ENCODE measurements at places on chromosomes 5 and 9. TPM values are rescaled to one million over a fixed set of nuclear protein-coding genes. Genes with fewer than 3 reads are reported as not detected.

DNA sequence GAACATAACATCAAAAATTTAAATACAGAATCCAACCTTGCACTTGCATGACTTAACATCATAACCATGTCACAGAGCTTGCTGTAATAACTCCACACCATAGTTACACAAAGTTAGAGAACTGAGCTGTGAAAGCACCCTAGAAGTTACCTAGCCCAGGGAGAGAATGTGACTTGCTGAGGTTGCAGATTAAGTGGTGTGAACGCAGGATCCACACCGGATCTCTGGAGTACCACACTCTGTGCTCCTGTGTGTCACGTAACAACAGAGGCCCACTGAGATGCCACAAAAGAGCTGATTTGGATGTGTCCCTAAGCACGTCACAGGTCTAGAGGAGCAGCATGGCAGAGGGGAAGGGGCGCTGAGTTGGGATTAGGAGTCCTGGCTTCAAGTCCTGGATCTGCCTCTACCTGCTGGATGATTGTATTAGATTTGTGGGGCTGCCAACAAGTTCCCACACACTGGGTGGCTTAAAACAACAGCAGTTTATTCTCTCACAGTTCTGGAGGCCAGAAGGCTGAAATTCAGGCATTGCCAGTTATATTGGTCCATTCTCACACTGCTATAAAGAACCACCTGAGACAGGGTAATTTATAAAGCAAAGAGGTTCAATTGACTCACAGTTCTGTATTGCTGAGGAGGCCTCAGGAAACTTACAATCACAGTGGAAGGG, 213.3 kb upstream of the TBC1D2 start:
- DNase-seq: no peak

- no peak for DNase-seq
Measured at GRCh38 chr5:132629230-132629944, 28.6 kb upstream of the IL13 start.

GRCh38 chr9:114697951-114698351, 16.0 kb upstream of the TEX48 start:
- DNase-seq: no peak

GRCh38 chr9:104177003-104177611, 83.0 kb downstream of the SMC2 start:
- DNase-seq: no peak

DNA sequence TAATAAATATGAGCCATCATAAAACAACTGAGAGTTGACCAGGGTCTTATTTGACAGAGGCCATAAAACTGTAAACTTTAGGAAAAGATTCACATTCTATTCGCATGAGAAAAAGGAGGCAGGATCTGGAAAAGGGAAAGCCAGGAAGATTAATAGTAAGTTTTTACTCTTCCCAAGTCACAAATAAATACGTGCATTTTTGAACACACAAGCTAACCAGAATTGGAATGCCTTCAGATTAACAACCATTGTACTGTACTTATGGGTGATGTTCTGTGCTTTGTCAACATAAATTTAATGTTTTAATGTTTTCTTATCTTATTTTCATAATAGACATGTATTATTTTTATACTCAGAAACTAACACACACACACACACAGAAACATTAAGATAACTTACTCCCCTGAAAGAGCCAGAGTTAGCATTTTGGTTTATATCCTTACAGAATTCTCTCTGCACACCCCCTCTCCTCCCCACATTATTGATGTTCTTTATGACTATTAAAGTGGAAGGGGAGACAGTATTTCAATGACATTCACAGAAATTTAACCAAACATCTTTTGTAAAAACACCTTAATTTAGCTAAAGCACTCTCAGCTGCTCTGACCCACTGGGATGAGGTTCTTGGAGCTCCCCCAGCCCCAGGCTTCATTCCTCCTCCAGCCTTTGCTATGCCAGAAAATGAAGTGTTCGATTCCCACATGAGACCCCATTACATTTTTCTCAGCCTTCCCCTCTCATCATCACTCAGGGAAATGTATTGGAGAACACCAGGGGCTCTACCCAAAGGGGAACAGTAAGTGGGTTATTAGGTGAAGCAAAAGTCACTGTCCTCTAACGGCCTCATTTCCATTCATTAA, 155.5 kb downstream of the ESM1 start:
- DNase-seq: no peak

DNA sequence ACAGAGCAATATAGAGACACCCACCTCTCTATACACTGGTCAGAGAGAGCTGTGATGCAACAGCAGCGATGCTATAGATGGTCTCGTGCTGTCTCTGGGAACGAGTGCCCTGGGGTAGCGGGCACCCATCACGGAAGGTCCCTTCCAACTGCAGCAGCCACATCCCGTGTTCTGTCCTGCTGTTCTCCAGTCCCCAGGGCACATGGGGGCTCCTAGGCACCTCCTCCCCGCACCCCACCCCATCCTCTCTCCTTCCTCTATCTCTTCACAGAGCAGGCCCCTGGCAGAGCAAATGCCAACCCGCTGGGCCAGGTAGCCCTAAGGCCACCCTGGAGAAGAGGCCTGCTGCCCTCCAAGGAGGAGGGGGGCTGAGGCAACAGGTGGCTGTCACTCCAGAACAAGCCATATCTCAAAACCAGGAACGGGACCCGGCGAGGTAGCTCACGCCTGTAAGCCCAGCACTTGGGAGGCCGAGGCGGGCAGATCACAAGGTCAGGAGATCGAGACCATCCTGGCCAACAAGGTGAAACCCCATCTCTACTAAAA, 8.2 kb downstream of the FIBCD1 start:
- no peak for DNase-seq

GRCh38 chr9:134640506-134641172, 964 bp upstream of the COL5A1 start:
- DNase-seq: no peak

DNA sequence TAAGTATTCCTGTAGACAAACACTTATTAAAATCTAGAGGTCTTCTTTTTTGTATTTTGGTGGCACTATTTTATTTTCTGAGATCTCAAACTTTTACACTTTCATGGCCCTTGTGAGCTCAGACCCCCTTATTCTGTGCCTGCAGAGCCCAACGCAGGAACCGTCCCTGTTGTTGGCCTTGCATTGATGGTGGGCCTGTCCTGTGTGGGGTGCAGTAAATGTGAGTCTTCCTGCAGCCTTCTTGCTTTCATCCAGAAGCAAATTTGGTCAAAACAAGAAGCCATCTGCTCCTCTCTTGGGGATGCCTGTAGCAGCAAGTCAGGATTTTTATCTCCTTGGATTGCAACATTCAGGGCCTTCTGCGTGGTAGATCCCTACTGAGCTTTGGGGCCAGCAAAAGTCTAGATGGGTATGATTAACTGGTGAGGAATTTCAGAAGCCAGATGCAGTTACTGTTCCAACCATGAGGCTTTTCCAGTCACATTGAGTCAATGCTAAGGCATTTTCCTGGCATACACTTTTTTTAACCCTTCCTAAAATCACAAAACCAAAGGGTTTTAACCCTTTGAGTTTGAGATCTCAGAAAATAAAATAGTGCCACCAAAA, 31.7 kb downstream of the BASP1 start:
- no peak for DNase-seq

Gene GMCL2
- polyA plus RNA-seq: not detected

Gene HRCT1
- 0.70 TPM for polyA plus RNA-seq

- DNase-seq: peak; percentile 45
Measured at GRCh38 chr5:174317256-174317894, 271.9 kb downstream of the NSG2 start.

DNA sequence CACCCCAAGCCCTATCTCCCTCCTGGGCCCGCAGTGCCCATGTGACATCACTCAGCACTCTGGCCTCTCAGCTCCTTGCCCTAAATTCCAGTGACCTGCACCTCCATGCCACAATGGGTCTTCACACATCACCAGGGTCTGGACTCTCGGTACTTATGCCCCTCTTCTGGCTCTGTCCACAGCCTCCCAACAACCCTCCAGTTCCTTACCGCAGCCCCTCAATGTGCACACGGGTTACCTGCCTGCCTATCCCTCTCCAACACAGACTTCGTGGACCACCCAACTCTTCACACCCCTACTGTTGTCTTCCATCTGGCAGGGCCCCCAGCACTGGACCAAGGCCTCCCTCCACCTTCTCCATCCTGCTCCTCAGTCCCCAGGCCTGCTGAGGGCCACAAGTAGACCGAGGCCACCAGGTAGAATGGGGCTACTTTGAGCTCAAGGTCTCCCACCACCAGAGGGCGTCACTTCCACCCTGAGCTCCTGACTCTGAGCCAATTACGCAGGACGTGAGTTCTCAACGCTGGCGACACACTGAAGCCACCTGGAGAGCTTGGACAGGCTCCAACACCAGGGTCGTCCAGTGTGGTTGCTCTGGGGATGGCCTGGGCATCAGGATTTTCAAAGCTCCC, 172.1 kb downstream of the GABBR2 start:
- DNase-seq: no peak

GRCh38 chr5:134975843-134976242, 8.1 kb downstream of the CATSPER3 start:
- DNase-seq: no peak

Gene IFNA13
- 0.17 TPM for polyA plus RNA-seq

DNA sequence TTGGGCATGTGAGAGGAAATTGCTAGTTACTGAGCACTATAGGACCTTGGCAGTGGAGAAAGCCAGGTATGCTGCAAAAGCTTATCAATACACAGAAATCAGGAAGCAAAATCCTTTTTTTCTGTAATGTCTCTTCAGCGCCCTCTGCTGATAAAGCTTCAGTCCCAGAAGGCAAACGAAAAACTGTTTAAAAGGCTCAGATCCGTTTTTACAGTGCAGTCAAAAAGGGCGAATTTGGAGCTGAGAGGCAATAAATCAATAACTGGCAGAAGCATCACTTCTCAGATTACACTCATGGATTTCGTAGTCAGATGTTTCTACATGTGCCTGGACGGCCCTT, 1.1 kb upstream of the MAN2A1 start:
- DNase-seq: no peak

DNA sequence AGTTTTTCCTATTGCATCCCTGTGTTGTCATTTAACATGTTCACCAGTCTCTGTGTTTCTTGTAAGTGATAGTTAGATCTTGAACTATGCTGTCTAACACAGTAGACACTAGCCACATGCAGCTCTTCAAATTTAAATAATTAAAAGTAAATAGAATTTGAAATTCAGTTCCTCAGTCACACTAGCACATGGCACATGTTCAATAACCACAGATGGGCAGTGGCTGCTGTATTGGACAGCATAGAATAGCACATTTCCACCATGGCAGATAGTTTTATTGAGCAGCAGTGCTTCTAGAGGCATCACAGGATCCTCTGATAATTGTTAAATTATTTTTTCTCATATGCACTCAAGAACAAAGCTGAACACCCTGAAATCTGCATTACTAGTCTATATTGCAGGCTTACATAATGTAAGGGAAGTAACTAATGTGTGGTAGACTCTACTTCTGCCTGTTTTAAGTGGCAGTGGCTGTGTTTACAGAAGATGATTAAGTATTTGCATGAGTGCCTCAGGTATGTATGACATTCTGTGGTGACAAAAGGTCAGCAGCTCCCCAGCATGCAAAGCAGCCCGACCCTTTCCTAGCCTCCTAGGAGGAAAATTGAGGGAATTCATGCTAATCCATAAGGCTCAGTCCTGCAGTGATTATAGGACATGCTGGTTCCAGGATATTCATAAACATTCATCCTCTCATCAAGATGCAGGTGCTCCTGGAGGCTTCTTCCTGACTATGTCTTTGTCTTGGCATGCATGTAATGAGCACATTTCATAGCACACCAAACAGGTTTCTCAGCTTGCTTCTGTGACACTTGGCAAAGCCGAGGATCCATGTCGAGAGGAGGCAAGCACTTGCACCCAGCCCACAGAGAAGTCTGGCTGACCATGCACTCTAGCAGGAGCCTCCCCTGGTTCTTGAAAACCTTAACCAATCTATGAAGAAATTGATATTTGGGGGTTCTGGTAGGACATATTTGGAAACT, 45.5 kb downstream of the SH3RF2 start:
- no peak for DNase-seq

Gene PCDHA3
- not detected for polyA plus RNA-seq

DNA sequence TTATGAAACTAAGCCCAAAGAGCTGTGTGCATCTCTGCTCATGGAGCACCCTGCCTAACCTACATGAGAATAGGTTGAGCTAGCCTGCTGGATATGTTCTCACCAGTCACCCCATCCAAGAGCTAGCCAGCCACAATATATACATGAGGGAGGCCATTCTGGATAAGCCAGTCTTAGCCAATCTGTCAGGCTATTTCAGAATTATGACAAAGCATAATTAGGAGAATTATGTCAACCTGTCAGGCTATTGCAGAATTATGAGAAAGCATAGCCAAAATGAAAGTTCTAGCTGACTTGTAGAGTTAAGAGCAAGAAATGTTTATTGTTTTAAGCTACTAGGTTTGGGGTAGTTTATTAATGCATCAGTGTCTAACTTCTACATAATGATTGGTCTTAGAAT, 189.8 kb downstream of the WDR70 start:
- DNase-seq: no peak

DNA sequence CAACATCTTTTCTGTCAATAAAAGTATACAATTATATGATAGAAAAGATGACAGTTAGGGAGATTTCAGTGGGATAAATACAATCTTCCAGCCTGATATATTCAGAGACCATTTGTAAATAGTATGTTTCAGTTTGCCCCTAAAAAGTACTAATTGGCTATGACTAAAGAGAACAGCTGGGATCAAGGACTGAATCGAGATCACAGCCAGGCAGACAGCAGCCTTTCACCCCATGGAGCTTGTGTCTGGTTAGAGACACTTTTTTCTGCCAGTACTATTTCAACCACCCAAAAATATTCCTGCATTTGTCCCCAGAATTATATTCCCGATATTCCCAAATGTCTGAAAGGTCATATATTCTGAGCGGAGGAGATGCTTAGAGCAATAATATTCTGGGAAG, 577.3 kb upstream of the TLE4 start:
- DNase-seq: no peak

GRCh38 chr5:82359272-82359671, 81.1 kb upstream of the RPS23 start:
- DNase-seq: no peak

Gene HCN1
- not detected for polyA plus RNA-seq

DNA sequence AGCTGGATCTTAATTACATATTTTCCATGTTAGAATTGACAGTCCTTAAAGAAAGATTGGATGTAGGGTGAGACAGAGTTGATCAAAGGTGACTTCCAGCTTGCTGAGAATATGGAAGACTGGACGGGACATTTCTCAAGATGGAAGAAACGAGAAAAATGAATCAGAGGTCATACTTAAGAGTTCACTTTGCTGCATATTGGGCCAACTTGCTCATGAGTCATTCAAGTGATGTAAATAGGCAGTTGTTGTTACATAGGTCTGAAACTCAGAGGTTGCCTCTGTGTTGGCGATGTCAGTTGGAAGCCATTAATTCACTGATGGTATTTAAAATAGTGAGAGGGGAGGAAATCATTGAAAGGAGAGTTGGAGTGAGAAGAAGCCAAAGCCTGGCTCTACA, 132.8 kb downstream of the CD180 start:
- no peak for DNase-seq
